CMK (cell line): ENCODE measurements at places on chromosomes 6 and 20.

- DNase-seq = no peak
Observed at GRCh38 chr6:55694148-55694547, 115.2 kb upstream of the HMGCLL1 start.

DNA sequence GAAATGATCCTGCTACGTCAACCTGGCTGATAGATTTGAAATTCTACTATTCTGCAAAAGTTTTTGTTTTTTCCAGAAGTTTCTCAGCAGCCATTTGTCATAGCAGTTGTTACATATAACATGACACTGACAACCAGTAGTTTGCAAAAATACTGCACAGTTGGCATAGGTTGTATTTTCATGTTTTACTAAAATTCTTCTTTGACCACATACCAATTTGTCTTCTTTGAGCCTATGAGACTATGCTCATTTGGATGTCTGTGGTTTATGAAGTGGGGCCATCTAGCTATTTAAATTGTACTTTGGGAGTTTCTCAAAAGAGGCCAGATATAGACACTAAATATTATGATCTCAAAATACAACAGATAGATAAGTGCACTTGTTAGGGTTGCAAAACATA lies 104.9 kb upstream of the PREP start:
- DNase-seq = no peak

- no peak for DNase-seq
Observed at GRCh38 chr6:76221525-76221924, 149.1 kb upstream of the IMPG1 start.

- no peak for DNase-seq
Observed at GRCh38 chr20:33282991-33283555, at the start of gene BPIFB1. Gene BPIFB1, plus strand, starts transcription at chr20:33283214. Its CDS starts 2,860 bp downstream, at chr20:33286074.

- no peak for DNase-seq
Observed at GRCh38 chr20:328027-328974, 2.9 kb downstream of the SOX12 start.

GRCh38 chr6:169589699-169590257 lies 112.1 kb downstream of the WDR27 start:
- DNase-seq = no peak

DNA sequence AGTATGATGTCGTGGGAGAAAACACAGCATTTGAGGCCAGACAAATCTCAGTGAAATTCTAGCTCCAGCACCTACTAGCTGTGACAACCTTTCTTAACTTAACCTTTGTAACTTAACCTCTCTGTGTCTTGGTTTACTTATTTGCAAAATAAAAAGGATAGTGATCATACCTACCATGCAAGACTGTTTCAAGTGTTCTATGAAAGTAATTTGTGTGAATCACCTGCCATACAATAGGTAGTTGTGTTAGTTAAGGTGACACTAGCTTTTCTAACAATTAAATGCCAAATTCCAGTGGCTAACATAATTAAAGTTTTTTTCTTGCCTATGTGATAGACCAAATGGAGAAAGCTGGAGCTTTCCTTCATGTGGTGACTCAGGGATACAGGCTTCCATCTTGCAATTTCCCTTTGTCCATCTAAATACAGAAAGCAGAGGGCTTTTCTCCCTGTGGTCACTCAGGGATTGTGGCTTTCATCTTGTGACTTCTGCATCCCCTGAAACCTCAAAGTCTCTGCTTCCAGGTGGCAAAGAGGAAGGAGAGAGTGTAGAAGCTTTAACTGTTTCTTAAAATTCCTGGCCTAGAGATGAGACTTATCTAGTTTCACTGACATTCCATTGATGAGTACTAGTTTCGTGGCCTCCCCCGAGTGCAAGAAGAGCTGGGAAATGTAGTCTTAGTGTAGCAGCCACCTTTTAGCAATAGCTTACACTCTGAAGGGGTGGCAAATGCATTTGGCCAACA lies 311.4 kb downstream of the CLIC5 start:
- no peak for DNase-seq

- no peak for DNase-seq
Observed at GRCh38 chr6:107196152-107196551, 80.8 kb upstream of the BEND3 start.

- DNase-seq = no peak
Observed at GRCh38 chr6:20909621-20910020, 375.4 kb downstream of the CDKAL1 start.

DNA sequence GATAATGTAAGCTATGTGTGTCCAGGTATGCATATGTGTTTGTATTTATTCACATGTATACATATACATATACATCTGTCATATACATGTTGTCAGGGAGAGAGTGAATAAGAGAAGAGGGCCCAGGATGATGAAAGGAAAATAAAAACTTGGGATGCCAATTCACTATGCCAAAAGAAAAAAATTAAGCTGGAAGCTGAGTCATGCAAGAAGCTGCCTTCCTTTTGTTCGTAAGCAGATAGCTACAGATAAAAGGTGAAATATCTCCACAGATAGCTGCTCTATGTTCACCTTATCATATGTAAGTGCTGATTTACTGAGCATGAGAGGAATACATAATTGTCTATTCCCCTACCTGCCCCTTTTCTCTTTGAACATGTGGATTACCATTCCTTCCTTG lies 579.9 kb downstream of the EPM2A start:
- no peak for DNase-seq

DNA sequence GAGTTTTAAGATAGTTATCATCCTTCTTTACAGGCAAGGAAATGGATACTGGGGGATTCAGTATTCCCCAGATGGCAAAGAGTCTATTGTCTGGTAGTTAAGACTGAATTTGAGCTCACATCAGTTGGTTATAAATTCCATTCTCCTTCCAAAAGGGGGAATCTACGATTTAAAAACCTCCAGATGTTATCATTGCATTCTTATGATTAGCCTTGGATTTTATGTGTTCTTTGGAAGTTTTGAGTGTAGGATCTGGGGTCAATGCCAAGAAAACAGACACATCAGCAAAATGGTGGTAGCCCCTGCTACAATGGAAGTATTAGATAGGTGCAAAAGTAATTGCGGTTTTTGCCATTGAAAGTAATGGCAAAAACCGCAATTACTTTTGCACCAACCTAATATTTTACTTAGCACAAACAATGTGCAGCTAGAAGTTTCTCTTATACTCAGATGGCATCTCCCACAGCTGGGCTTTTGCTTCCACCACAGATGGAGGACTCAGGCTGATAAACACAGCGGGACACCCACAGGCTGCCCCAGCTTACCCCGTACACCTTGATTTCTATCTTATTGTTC lies 168.2 kb upstream of the RIN2 start:
- DNase-seq = no peak

- DNase-seq = no peak
Observed at GRCh38 chr20:62066339-62066982, 780 bp upstream of the TAF4 start.

DNA sequence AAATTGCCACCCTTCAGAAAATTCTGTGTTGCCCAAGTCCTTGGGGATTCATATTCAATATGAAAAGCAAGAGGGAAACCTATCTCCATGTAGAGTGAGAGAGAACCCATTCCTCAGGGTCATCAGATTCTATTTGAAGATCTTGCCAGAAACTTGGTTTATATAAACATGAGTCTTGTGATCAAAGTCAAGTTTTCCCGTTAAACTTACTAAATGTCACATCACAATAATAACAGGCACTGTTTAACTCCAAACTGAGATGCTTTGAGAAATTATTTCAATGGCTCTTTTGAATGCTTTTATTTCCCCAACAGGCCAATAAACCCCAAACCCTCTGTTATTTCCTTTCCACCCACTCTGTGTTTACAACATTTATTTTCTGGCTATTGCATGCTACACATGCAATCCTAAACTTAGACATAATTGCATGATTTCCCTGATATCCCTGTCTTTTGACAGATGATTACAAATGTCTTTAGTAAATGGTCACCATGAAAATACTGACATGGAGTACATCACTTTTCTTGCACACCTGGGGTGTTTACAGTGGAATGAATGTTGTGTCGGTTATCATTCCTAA lies 31.1 kb upstream of the SSTR4 start:
- DNase-seq = no peak

DNA sequence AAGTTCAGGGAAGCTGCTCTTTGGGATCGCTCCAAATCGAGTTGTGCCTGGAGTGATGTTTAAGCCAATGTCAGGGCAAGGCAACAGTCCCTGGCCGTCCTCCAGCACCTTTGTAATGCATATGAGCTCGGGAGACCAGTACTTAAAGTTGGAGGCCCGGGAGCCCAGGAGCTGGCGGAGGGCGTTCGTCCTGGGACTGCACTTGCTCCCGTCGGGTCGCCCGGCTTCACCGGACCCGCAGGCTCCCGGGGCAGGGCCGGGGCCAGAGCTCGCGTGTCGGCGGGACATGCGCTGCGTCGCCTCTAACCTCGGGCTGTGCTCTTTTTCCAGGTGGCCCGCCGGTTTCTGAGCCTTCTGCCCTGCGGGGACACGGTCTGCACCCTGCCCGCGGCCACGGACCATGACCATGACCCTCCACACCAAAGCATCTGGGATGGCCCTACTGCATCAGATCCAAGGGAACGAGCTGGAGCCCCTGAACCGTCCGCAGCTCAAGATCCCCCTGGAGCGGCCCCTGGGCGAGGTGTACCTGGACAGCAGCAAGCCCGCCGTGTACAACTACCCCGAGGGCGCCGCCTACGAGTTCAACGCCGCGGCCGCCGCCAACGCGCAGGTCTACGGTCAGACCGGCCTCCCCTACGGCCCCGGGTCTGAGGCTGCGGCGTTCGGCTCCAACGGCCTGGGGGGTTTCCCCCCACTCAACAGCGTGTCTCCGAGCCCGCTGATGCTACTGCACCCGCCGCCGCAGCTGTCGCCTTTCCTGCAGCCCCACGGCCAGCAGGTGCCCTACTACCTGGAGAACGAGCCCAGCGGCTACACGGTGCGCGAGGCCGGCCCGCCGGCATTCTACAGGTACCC lies at the start of gene ESR1:
Gene ESR1, plus strand, starts transcription at position 170 of the 858 bp plus-strand sequence. Its CDS starts 231 bp downstream, at position 401.
- DNase-seq = no peak

DNA sequence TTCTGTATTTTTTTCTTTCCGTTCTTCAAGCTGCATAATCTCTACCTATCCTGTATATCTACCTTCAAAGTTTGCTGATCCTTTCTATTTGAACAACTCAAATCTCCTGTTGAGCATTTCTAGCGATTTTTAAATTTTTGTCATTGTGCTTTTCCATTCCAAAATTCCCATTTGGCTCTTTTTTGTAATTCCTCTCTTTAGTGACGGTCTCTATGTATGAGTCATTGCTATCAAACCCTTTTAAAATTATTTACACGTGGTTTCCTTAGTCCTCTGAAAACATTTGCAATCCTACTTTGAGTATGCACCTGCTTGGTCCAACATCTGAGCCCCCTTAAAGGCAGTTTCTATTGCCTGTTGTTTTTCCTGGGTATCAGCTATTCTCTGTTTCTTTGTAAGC lies 100.5 kb upstream of the FOXC1 start:
- no peak for DNase-seq

- no peak for DNase-seq
Observed at GRCh38 chr6:168136622-168137021, 57.6 kb upstream of the FRMD1 start.

GRCh38 chr20:60648556-60648955 lies 603.5 kb upstream of the CDH4 start:
- no peak for DNase-seq

DNA sequence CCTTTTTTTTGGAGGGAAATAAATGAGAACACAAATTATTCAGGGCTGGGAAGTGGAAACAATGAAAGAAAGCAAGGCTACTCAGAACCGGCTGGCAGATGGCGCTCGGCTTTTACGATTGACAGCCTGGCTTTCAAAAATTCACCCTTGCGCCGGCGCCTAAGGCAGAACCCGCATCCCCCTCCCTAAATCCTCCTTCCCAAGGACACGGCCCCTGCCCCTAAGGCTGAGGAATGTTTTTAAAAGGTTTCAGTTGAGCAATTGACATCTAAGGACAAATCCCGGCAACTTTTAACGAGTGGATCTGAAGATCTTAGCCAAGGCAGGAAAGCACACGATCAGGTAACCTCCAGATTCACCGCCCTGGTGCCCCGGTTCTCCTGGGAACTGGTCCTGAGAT lies 16.3 kb downstream of the GNAS start:
- DNase-seq = no peak

DNA sequence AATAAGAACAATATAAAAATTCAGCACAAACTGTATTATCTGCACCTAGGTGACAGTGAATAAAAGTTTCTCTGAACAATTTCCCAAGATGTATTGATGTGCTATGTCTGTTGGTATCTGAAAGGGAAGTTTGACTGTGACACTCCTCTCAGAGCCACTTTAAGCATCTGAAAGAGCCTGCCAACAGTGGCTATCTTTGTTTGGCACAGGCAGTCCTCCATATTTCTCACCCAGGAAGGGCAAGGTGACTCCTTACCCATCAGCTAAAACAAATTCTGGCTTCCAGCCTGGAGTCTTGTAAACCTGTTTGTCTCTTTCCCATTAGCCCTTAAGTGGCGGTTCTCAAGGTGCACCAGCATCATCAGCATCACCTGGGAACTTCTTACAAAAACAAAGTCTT lies 122.4 kb upstream of the VGLL2 start:
- DNase-seq = no peak

- DNase-seq = no peak
Observed at GRCh38 chr6:21527731-21528130, 65.8 kb upstream of the SOX4 start.

DNA sequence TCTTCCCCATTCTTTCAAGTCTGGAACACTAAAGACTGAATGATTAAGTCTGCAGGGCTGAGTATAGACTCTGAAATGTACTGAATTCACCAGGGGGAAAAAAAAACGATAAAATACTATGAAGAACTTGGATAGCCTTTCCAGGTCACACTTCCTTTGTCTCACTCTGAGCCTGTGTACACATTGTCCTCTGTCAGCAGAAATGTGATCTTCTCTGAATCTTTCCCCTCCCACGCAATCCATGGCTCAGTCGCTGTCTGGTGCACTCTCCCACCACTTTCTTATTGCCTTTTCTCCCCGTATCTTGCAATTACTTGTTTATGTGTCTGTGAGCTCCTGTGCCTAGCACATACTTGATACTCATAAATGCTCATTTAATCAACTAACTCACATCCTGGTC lies 212.6 kb upstream of the RSPO3 start:
- DNase-seq = no peak

DNA sequence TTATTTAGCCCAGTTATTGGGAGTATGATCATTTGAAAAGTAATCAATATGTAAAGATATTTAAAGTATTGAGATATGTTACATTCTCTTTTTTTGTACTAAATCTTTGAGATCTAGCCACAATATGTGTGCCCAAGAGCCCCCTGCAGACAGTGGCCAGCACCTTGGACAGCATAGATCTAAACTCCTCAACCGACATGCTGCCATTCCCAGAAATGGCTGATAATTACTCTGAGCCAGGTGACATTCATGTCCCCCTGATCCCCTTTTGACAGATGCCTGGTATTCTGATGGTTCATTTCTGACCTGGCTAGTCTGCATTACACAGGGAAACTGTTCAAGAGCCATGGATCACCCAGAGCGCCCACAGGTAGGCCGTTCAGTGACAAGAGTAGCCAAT lies 177.1 kb downstream of the ZDHHC14 start:
- no peak for DNase-seq

DNA sequence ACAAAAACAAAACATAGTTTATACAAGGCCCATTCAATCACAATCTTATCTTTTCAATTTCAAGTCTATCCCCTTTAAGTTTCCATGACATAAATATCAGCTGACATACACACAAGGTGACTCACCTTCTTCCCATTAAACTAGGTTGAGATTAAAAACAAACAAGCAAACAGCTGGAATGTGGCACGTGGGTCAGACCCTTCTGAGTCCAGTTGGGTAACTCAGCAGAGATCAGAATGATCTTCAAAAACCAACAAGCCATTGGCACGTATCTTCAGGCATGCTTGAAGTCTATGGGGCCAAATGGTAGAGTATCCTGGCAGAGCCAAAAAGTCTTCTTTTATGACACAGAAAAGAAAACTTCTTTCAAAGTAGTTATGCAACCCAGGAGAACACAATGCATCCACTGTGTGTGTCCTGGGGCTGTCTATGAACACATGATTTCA lies 603.5 kb upstream of the CITED2 start:
- DNase-seq = no peak

GRCh38 chr6:46221222-46221793 lies 50.5 kb upstream of the ENPP5 start:
- peak; percentile 5 for DNase-seq
